Activated naive CD4-positive, alpha-beta T cell treated with anti-CD3 and anti-CD28 coated beads, Interleukin-2, amount 50 U/mL, for 72 hours (primary cell): ENCODE measurements at places on chromosomes 1 and 21.

- DNase-seq: no peak
Measured at GRCh38 chr21:35628316-35628715, 432.0 kb downstream of the SETD4 start.

- no peak for DNase-seq
Measured at GRCh38 chr1:108142773-108143394, 57.3 kb downstream of the SLC25A24 start.

GRCh38 chr1:3180915-3181314, 111.9 kb downstream of the PRDM16 start:
- DNase-seq: no peak

DNA sequence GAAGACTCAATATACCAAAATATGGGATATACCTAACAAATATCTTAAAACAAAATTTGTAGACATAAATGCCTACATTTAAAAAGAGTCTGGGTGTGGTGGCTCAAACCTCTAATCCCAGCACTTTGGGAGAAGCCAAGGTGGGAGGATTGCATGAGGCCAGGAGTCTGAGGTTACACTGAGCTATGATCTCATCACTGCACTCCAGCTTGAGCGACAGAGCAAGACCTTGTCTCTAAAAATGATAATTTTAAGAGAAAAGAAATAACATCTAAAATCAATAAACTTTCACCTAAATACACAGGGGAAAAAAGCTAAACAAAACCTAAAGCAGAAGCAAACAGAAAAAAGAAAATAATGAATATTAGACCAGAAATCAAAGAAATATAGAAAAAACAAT, 102.7 kb upstream of the PBX1 start:
- no peak for DNase-seq

GRCh38 chr1:210394281-210394821, 65.6 kb downstream of the HHAT start:
- no peak for DNase-seq

- no peak for DNase-seq
Measured at GRCh38 chr1:219954736-219955421, 26.5 kb upstream of the SLC30A10 start.

- no peak for DNase-seq
Measured at GRCh38 chr21:37407719-37408420, 41.3 kb downstream of the DYRK1A start.
